LNCaP clone FGC (cell line): ENCODE measurements at places on chromosomes 11 and 22.

DNA sequence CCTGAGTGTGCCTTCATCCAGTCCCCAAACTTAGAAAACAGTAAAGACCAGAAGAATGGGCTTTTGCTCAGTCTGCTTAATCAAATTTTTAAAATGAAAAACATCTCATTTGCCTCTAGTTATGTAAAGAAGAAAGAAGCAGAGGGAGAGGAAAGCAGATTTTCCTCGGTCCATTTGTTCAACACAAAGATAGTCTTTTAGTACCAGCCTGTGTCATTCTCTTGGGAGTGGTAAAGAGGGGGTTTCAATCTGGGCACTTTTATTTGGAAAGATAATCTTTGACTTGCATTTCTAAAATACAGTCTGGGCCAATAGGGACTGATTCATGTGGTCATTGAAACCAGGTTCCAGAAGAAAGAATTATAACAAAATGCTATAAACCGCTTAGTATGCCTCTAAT, 29.5 kb downstream of the KREMEN1 start:
- no peak for DNase-seq

- DNase-seq: no peak
These were observed 5.7 kb upstream of the HINFP start for GRCh38 chr11:119115484-119116234.

GRCh38 chr22:25139062-25139461, 60.6 kb upstream of the CRYBB3 start:
- no peak for DNase-seq

DNA sequence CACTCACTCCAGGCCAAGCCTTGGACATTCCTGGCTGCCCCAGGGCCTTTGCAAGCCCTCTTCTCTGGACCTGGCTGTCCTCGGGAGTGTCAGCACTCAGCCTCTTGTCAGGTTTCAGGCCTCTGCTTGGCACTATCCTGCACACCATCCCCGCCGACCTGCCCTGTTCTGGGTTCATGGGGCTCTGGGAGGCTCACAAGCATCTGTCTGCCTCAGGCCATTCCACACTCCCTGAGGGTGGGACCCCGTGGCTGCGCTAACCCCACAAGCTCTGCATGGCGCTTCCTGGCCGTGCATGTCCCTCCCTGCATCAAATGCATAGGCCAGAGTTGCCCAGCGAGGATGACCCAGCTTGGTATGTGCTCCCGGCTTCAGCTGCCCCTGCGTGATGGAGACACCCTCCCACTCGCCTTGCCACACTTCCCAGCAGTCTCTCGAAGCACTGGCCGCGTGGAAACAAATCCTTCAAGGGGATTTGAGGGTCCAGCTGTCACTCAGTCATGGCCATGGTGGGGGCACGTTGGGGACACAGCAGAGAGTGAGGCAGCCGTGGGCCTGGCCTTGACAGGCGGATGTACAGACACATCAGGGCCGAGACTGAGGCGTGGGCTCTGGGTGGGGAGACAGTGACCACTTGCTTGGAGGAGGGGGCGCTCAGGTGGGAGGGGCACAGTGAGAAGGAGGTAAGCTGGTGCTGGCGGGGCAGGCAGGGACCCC, 87.3 kb downstream of the KCNQ1 start:
- no peak for DNase-seq

DNA sequence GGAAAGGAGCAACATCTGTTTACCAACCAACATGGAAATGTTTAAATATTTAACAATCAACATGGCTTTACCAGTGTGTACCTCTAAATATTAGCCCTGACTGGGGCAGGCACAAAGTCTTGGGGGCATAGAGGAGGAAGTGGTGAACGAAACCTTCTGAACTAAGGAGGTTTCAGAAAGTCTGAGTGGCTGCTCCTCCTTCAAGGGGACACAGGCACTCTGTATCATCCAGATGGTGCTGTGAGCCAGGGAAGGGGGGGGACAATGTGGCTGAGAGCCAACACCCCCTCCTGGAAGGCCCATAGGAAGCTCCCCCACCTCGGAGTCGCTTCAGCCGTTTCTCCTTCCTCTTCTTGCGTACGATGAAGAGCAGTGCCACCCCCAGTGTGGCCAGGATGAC, 107.7 kb downstream of the CEP164 start:
- no peak for DNase-seq
